ENCODE measurements at places on chromosomes 1 and 21.

GRCh38 chr1:167669209-167670124 is 39.4 kb downstream of the RCSD1 start:
- no peak for DNase-seq

GRCh38 chr1:5519366-5520135 is 472.7 kb downstream of the NPHP4 start:
- no peak for DNase-seq

GRCh38 chr1:37448185-37448584 is 26.2 kb upstream of the ZC3H12A start:
- no peak for DNase-seq

- DNase-seq: no peak
These were observed 55.1 kb downstream of the PRDX6 start for GRCh38 chr1:173532237-173532636.
